IPS DF 6.9 (cell line): ENCODE measurements at places on chromosomes 13 and 19.

DNA sequence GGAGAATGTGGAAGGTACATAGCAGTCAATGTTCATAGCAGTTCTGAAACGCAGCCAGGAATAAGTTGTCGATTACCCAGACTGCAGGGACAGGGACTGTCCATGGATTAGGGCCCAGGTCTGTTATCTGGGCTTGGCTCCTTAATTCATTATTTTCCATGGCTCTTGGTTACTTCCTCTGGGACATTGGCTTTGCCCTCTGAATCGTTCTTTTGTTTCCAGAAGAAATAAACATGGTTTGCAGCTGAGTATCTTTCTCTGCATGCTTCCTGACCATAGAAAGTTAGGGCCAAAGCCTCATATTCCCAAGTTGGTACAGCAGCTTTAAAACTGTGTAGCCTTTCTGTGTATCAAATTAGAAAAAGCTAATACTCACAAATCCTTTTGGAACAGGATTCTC is 121.7 kb upstream of the MAB21L1 start:
- H3K27ac ChIP-seq, result no peak overlapping the region
- no peak overlapping the region for H3K4me3 ChIP-seq
- H3K4me1 ChIP-seq, result peaks cover 2% of the 10 kb centered on the region
- no peaks in the 10 kb centered on the region for H3K36me3 ChIP-seq
- no peak for DNase-seq

GRCh38 chr13:107422421-107422820 is 792.9 kb downstream of the LIG4 start:
- H3K4me1 ChIP-seq, result no peaks in the 10 kb centered on the region
- no peak overlapping the region for H3K27ac ChIP-seq
- H3K4me3 ChIP-seq, result no peak overlapping the region
- DNase-seq, result no peak

DNA sequence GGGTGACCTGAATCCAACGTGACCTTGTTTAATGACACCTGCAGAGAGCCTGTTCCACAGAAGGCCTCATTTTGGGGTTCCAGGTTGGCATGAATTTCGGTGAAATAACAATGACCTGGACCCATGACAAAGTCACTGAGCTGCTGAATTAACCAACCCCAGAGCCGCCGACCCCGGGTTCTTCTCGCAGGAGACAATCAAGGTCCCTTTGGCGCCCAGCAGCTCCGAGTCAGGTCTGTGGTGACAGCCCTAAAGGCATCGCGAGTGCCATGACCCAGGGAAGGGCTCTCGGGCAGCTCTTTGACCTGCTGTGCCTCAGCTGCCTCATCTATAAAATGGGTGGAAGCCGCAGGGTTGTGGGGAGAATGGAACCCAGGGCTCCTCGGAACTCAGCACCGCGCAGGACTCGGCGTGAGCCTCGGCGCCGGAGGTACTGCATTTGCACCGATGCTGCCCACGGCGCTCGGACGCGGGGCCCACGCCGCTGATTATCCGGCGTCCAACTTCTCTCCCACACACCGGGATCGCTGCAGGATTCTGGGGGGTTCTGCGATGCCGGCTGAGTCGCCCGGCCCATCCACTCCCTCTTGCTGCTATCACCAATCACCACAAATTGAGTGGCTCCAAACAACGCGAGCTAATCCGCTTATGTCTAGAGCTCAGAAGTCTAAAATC is 5.7 kb downstream of the SHC2 start:
- H3K4me3 ChIP-seq, result no peak overlapping the region
- no peaks in the 10 kb centered on the region; the same call in 1 of the 2 replicates for H3K36me3 ChIP-seq
- no peaks in the 10 kb centered on the region for H3K4me1 ChIP-seq
- DNase-seq, result no peak
- no peaks in the 10 kb centered on the region; the same call in 1 of the 2 replicates for H3K27me3 ChIP-seq
- H3K27ac ChIP-seq, result no peak overlapping the region

DNA sequence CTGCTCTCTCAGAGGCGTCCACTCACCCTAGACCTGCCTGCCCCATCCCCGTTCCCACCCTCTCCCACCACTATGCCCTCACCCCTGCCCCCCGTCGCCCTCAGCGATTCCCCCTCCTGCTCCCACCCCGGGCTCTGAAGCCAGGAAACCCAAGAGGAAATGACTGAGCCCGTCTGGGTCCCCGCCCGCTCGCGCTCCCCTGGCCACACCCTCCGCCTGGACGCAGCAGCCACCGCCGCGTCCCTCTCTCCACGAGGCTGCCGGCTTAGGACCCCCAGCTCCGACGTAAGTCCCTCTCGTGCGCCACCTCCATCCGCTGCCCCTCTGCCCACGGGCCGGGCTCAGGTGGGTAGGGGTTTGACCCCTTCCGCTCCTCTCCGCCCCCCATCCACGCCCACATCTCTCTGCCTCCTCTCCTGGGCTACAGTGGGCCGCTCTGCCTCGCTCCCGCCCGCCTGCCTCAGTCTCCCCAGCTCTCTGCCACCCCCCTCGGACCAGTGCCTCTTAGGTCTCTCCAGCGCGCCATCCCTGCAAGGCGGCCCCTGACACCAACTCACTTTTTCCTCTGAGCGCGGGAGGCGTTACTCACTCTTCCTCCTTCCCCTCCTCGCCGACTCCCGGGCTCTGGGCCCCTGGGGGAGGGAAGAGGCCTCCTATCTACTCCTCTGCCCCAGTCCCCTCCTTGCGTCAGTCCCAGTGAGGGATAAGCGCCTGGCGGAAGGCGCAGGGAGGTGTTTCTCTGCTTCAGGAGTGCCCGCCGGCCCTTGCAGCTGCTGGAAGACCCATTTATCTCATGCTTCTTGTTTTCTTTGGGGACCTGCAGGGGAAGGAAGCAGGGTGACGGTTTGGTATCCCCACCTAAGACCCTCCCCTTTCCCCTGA is at the start of gene FXYD5:
FXYD5 (plus strand) TSS at position 211 of the 882 bp plus-strand sequence. CDS start 816 bp downstream, outside the sequence.
- H3K27ac ChIP-seq, result no peak within 1 kb of the TSS
- no peaks in the 10 kb centered on the region for H3K27me3 ChIP-seq
- H3K36me3 ChIP-seq, result peaks cover 7% of the 10 kb centered on the region; the same call in 1 of the 2 replicates

GRCh38 chr19:2032296-2032941 is 16.9 kb upstream of the BTBD2 start:
- H3K36me3 ChIP-seq, result no peaks in the 10 kb centered on the region; the same call in 1 of the 2 replicates
- DNase-seq, result no peak
- H3K27ac ChIP-seq, result no peak overlapping the region
- H3K4me1 ChIP-seq, result peaks cover 6% of the 10 kb centered on the region; the same call in 1 of the 2 replicates
